ENCODE measurements at places on chromosomes 3 and 15.

GRCh38 chr3:171526146-171526545 lies 65.9 kb upstream of the TNIK start:
- DNase-seq, result no peak

- no peak for DNase-seq
These were observed 3.1 kb downstream of the CIDEC start for GRCh38 chr3:9876991-9877390.

DNA sequence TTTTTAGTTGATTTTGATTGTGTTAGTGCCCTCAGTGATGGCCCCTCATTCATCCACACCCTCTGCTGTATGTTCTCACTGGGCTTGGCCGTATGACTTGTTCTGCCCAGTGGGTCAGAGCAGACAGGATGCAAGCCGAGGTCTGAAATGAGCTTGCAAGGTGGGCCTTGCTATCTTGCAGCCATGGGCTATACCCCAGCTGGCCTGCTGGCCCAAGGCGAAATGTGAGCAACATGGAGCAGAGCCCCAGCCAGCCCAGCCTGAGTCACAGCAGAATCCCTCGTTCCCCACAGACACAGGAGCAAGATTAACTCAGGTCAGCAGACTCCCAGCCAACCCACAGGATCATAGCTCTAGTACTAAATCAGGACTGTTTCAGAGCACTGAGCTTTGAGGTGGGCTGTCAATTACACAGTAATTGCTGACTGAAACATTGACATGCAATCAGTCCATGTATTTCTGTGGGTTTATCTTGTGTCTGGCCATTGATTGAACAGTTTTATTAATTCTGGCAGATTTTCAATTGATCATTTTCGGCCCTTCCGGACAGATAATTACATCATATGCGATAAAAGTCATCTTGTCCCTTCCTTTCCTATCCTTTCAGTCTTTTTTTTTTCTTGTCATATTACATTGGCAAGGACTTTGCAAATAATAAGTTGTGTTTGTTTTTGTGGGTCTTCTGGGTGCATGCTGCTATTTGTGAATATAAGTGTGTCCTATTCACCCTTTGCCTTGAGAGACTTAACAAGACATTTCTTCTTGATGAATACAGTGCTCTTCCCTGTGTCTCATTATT lies 27.1 kb downstream of the KLF15 start:
- no peak for DNase-seq

- no peak for DNase-seq
These were observed 6.4 kb upstream of the ADAM10 start for GRCh38 chr15:58755956-58756355.

DNA sequence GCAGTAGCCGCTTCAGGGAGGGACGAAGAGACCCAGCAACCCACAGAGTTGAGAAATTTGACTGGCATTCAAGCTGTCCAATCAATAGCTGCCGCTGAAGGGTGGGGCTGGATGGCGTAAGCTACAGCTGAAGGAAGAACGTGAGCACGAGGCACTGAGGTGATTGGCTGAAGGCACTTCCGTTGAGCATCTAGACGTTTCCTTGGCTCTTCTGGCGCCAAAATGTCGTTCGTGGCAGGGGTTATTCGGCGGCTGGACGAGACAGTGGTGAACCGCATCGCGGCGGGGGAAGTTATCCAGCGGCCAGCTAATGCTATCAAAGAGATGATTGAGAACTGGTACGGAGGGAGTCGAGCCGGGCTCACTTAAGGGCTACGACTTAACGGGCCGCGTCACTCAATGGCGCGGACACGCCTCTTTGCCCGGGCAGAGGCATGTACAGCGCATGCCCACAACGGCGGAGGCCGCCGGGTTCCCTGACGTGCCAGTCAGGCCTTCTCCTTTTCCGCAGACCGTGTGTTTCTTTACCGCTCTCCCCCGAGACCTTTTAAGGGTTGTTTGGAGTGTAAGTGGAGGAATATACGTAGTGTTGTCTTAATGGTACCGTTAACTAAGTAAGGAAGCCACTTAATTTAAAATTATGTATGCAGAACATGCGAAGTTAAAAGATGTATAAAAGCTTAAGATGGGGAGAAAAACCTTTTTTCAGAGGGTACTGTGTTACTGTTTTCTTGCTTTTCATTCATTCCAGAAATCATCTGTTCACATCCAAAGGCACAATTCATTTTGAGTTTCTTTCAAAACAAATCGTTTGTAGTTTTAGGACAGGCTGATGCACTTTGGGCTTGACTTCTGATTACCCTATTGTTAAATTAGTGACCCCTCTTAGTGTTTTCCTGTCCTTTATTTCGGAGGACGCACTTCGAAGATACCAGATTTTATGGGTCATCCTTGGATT lies at the start of gene MLH1:
Gene MLH1, plus strand, starts transcription at position 193 of the 958 bp plus-strand sequence. Its CDS starts 30 bp downstream, at position 223.
- peak; percentile 94 for DNase-seq

- no peak for DNase-seq
These were observed 1.6 kb downstream of the BDH1 start for GRCh38 chr3:197554196-197554561.

DNA sequence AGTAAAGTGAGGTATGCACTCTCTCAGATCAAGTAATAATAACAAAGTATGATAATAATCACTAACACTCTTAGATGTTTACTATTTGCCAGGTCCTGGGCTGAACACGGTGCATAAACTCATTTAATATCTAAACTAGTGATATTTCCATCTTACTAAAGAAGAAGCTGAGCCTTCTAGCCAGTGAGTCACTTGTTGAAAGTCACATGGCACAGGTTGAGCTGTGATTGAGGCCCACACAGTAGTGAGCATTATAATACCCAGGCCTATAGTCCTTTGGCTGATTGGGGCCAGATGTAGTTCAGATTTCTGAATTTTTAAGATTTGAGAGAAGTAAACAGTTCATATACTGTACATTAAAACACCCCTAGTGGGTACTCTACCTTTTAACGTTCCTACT lies 93.2 kb upstream of the CCDC80 start:
- no peak for DNase-seq
